ENCODE measurements at places on chromosomes 3 and 15.

DNA sequence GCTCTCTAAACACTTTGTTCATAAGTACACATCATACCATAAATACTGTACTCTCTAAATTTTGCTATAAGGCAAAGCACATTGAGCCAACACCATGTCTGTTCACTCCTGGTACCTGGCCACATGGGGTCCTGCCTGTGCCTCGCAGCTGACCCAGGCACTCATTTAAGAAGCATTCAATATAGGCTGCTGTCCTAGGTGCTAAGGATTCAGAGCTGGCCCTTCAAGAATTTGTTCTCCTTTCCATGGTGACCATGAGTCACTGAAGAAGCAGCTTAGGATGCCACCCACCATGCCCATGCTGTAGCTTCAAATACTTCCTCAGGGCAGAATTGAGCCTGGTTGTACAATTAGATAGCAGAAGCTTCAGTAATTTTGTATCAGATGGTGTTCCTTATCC, 119.2 kb upstream of the ZBED2 start:
- peak; percentile 44 for DNase-seq

- peak; percentile 71 for DNase-seq
Measured at GRCh38 chr3:189144645-189145044, 27.1 kb upstream of the TPRG1 start.

DNA sequence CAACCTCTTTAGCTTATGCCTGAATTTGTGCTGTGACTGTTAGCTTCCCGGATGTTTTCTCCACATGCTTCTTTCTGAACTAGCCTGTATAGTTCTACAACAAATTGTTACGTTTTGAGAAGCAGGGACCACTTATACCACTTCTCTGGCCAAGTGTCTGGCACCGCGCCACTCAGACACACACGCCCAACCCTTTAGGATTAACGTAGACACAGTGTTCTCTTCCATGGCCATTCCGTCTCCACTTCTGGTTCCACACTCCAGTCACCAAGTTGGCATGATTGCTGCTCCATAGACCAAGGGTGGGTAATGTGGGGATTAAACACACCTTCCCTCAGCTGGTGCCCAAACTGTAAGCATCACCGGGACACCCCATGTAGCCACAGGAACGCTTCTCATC, 755 bp upstream of the TMEM108 start:
- DNase-seq: no peak

DNA sequence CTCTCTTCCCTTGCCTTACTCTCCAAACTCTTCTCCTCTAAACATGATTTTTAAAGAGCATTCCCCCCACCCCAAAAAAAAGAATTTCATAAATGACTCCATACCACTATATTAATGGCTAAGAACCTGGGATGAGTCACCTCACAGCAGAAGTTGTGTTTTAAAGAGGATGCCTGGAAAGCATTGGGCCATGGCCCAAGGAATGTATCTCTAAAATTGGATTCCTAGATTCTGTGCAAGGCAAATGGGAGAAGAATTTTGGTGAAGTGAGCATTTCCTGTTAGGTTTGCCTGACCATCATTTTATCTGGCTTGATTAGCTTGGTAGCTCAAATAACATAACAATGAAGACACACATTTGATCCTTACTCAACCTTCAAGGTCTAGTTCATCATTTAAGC, 251.4 kb downstream of the NR1D2 start:
- DNase-seq: no peak

DNA sequence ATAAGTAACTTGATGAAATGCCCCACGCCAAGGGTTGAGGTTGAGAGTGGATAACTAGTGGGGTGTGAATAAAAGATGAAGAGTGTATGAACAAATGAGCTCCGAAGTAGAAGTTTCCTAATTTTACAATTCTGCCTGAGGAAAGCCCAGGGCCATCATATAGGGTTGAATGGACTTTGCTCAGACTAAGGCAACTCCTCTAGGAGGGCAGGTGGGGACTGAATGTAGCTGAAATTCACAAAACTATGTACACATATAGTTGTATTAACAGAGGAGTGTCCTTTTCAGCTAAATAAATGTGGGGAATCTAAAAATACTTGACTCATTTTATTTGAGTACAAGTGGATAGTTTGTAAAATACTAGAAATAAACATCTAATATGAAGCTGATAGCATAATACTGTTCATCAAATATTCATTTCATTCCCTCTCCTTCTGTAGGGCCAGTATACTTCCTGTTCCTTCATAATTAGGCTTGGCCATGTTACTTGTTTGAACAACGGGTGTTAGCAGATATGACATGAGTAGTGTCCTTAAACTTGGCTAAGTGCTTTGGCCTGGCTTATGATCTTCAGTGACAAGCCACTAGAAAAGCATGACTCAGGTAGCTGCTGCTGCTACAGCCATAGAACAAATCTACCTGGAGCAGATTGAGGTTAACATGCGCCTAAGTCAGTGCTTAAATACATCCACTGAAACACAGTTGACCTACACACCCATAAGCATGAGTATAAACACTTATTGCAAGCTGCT, 26.5 kb downstream of the PLSCR1 start:
- no peak for DNase-seq

DNA sequence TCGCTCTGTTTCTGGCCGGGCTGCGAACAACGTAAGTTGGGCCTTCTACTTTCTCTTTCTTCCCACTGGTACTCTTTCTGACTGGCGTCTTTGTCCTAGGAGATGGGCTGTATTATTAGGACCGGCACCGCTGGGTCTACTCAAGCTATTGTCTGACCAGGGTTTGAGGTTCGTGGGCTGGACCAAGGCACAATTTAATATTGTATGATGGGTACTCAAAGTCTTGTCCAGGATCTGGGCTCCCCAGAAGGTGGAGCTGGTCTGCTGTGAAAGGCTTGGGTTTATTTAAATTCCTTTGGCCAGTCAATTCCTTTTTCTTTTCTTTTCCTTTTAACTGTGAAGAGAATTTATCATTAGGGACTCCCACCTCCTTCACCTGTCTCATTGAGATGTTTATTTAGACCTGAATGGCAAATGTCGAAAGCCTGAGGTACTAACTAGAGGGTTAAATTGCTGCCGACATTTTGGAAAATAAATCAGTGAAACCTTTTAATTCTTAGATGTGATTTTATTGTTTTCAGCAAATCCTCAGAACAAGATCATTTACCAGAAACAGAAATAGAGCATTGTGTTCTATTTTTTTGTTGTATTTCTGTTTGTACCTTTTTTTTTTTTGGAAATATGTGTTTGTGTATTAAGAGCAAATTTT, 410 bp downstream of the LRRC49 start:
- DNase-seq: peak; percentile 22

DNA sequence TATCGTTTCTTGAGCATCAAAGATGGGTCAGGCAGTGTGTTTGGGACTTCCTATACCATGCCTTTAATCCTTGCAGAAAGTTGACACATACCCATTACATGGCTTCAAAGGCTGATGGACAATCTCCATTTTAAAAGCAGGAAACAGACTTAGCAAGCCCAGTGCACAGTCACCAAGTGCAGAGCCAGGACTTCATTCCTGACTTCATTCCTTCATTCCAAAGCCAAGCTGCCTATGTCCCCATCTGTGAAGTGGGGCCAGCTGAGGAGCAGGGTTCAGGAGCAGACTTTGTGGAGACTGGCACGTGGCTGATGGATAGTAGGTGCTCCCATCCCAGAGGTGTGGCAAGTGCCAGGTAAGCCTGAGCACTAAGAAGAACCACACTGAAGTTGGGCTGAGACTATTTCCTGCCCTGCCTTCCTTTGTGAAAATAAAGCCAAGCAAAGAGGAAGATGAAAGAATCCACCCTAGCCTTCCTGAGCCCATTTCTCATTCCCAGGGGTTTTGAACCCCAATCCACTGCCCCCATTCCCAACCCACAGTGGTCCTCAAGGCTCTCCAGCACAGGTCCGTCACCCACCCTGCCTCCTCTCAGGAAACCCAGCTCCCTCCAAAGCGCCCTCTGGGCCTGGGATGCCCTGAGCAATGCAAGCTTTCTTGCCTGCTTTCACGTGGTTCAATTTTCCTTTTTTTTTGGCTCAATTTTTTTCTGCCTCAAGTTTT, 1.8 kb downstream of the CX3CR1 start:
- no peak for DNase-seq

DNA sequence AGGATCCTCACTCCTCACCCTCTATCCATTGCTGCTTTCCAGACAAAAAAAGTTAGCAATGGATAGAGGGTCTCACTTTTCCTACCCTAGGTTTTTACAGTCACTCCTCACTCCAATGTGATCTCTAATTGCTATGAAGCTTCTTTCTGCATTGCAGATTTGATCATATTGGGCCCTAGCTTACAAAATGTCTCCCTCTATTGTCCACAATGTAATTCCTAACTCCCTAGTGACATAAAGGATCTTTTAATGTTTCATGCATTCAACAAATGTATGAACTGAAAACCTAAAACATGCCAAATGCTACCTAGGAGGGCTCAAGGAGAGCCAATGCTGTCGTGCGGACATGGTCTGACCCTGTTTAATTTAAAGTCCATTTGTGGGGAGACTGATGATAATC, 234.8 kb downstream of the CADM2 start:
- no peak for DNase-seq

GRCh38 chr15:79540551-79540950, 108.4 kb downstream of the MINAR1 start:
- peak; percentile 41 for DNase-seq

- DNase-seq: no peak
Measured at GRCh38 chr3:18670759-18671158, 245.6 kb upstream of the SATB1 start.

DNA sequence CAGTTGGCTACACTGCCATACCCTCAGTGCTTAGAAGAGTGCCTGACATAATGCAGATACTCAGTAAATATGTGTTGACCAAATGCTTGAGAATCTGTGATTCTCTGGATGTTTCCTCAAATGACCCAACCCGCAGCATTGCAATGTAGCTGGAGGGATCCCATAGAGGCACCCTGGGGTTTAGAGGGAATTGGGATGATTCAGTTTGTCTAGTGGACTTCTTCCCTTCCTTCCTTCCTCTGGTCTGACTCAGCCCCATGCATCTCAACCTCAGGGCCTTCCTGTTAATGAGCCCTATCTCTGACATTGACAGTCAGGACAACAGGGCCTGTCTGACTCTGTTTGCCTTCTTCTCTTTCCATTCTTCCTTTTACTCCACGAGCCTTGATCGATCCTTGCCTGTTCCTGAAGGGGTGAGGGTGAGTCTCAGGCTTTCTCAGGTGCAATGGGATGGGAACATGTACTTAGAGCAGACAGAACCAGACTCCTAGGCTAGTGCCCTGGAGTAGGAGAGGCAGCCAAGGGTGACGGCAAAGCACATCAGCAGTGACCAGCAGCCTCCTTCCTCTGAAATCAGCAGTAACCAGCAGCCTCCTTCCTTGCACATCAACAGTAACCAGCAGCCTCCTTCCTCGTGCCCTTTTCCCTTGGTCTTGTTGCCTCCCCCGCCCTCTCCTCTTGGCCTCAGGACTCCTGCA, 78.2 kb downstream of the DGKG start:
- DNase-seq: peak; percentile 26

DNA sequence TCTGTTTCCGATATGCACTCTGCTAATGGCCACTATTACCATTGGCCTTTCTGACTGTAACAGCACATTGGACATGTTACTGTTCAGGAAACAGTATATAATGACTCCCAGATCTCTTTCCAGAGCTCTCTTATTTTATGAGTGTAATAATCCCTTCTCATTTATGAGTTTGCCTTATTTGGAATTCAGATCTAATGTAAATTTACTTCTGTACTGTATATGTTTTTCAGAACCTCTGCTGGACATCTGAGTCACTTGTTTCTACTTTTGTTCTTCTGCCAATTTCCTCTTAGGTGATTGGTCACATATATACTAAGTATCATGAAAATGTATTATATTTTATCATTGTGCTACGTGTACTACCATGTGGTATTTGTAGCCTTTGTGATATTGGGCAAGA, 30.5 kb downstream of the RSRC1 start:
- DNase-seq: no peak

- no peak for DNase-seq
Measured at GRCh38 chr3:36457667-36458066, 77.4 kb downstream of the STAC start.

DNA sequence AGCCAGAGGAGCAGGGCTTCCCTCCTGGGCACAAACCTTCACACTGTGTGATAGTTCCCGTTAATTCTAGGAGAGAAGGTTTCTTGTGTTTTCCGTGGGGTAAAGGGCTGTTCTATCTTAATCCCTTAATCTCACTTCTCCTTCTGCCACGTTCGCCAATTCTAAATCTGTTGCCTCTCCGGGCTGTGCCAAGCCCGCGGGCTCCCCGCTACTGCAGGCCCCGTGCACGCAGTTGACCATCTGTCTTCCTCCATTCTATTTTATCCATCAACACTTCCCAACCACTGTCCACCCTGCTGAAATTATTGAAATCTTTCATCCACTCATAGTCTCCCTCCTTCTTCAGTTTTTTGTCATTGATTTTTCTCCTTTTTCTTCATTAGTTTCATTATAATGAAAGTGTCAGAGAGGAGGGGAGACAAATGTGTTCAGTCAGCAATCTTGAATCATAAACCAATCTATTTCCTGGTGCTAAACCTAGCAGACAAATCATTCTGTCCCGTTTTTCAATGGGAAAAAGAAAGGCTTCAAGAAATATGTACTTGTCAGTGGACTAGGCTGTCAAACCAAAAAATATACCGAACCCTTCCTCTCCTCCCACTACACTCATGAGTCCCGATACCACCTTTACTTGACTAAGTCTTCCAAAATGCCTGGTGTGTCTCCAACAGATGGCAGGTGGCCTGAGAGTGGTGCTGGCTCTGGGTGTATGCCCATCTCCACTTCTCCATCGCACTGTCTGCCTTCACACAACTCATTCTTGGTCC, 39.6 kb downstream of the SLCO2A1 start:
- no peak for DNase-seq

- no peak for DNase-seq
Measured at GRCh38 chr3:28574036-28574435, 225.4 kb upstream of the AZI2 start.

GRCh38 chr3:2583046-2583445, 484.4 kb downstream of the CNTN4 start:
- no peak for DNase-seq

- DNase-seq: no peak
Measured at GRCh38 chr15:69750253-69750652, 297.6 kb downstream of the RPLP1 start.

GRCh38 chr15:35876762-35877161, 330.8 kb upstream of the DPH6 start:
- DNase-seq: no peak

GRCh38 chr15:92505611-92506010, 111.9 kb downstream of the ST8SIA2 start:
- no peak for DNase-seq

DNA sequence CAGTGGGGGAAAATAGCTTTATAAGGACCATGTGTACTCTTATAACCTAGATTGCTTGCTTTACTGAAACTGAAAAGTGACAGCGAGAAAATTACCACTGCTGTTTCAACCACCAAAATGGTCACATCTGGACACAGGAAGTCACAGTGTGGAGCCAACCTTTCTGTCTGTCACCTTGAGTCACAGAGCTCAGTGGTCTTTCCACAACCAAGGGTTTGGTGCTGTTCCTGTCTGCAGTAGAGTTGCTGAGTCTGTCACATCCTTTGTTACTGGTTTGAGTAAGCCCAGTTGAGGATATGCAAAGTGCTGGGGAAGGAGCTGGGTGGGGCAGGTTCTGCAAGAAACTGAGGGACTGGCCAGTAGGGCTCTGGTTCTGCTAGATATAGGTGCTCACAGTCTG, 139.1 kb upstream of the EIF1B start:
- DNase-seq: no peak
